ENCODE measurements at places on chromosomes 2 and 18.

DNA sequence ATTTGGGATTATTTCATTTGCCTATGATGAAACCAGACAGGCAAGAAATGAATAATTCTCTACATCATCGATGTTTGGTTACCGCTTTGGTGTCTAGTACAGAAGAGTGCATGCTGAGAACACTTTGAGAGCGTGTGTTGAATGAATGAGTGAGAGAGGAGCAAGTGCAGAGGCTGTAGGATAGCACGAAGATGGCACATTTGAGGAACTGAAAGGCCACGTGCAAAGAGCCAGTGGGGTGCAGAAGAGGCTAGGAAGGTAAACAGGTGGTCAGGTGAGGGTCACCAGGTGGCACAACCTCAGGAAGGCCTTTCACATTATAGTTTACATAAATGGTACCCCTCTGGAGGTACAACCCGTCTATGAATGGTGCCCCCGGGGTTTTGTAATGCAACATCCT lies 80.1 kb upstream of the SPHKAP start:
- DNase-seq: no peak

DNA sequence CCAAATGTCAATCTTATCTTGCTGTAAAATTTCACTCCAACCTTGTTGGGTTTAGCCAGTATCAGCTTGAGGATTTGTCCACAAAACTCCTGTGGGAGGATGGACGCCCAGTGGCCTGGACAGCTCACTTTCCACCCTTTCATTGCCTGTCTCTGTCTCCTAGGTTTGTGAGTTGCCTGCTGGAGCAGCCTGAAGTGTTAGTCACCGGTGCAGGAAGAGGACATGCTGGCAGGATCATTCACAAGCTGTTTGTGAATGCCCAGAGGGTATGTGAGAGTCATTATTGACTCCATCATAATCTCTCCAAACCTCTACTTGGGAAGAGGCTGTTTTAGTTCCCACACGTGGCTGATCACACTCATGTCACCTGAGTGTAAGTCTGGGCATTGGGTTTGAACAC lies 112.3 kb downstream of the RAB3GAP1 start:
- DNase-seq: no peak

DNA sequence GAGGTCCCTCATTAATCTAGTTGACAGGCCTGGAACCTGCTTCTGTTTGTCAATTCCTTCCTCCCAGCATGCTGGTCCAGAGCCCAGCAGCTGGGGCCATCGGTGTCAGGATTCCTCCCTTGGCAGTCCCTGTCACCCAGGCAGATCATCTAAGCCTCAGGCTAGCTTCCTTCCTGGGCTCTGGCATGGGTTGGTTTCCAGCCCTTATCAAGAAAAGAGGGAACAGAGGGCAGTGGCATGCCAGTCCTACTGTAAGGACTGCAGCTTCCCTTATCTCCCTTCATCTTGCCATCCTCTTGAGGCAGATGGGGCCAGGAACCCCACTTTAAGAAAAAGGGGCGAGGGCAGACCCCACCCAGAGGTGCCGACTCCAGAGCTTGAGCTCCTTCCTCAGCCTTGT lies 10.9 kb upstream of the KCNK3 start:
- DNase-seq: no peak

- no peak for DNase-seq
Measured at GRCh38 chr2:38720613-38721241, 30.4 kb downstream of the SRSF7 start.

GRCh38 chr2:144310889-144311608 lies 208.9 kb downstream of the ZEB2 start:
- DNase-seq: no peak

GRCh38 chr2:119306196-119306590 lies 60.4 kb downstream of the C2orf76 start:
- no peak for DNase-seq

- DNase-seq: no peak
Measured at GRCh38 chr18:8455661-8456614, 153.3 kb upstream of the RAB12 start.

DNA sequence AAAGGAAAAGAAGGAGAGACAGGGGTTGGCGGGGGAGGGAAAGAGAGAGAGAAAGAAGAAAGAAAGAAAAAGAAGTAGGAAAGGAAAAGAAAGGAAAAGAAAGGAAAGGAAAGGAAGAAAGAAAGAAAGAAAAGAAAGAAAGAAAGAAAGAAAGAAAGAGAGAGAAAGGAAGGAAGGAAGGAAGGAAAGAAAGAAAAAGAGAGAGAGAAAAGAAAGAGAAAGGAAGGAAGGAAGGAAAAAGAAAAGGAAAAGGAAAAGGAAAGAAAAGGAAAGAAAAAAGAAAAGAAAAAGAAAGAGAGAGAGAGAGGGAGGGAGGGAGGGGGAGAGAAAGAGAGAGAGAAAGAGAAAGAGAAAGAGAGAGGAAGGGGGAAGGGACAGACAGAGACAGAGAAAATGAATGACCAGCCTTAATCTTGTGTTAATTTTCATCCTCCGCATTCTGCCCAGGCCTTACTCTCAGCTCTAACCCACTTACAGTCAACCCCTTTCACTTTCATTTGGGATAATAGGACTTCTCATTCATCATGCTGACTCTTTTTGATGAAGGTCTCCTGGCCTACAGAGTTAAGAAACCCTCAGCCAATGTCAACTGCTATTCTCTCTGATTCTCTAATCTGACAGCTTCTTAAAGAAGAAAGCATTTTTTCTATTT lies 207.3 kb downstream of the SUCLG1 start:
- DNase-seq: no peak

GRCh38 chr2:177796654-177797415 lies 275.7 kb downstream of the PDE11A start:
- no peak for DNase-seq

GRCh38 chr2:113202305-113203216 lies 28.8 kb downstream of the PSD4 start:
- no peak for DNase-seq

DNA sequence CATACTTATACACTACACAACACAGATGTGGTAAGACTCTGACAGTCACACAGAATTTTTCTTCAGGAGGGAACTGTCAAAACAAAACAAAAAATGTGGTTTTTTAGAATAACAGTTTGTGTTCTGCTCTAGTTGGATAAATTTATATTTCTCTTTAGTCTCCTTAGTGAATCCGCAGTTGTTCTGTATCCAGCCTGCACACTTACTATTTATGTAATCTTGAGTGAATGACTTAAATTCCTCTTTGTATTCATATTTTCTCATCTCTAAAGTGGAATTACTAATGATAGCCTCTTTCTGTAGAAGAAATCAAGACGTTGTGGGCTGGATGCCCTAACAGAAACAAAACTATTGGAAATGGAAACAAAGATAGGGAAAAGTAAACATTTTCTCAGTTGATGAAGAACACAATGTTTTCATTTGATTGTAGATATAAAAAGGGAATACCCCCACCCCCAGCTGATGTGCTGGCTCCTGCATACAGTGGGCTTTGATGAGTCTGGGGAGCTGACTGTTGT lies 375.2 kb downstream of the TRIB2 start:
- no peak for DNase-seq

DNA sequence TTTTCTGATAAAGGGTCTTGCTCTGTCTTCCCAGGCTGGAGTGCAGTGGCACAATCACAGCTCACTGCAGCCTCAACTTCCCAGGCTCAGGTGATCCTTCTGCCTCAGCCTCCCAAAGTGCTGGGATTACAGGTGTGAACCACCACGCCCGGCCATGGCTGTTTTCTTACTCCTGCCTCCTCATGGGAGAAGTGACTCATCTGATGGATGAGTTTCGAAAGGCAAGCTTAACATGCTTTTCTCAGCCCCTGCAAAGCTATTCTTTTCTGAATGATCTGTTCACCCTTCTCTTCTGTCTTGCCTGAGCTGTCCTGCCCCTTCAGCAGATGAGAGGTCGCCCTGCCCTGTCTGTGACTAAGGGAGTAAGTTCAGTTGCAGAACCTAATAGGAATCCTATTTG lies 929 bp upstream of the CREG2 start:
- no peak for DNase-seq

DNA sequence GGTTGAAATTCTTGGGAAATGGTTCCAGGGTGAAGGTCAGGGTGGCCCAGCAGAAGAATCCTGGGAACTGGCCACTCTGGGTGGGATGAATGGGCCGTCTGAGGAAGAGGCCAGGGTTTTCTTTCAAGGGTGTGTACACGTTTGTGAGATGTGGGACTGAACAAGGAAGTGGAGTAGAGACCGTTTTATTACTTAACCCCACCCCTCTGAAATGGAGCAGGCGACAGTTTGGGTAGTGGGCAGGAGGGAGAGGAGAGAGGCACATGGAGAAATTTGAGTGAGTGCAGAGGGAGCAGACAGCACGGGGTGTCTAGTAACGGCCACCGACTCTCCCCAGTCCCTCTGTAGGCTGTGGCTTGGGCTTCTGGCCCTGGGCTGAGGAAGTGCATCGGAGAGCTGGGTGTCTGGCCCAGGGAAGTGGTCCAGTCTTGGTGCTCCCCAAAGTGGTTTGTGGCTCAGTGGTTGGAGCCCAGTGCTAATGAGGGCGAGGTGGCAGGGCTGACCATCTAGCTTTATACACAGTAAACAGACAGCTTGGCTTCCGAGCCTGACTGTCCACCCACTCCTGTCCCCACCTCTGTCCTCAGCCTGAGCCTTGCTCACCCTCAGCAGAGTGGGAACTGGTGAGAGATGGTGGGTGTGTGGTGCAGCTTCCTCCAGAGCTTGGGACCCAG lies 135.3 kb downstream of the DYSF start:
- DNase-seq: no peak

DNA sequence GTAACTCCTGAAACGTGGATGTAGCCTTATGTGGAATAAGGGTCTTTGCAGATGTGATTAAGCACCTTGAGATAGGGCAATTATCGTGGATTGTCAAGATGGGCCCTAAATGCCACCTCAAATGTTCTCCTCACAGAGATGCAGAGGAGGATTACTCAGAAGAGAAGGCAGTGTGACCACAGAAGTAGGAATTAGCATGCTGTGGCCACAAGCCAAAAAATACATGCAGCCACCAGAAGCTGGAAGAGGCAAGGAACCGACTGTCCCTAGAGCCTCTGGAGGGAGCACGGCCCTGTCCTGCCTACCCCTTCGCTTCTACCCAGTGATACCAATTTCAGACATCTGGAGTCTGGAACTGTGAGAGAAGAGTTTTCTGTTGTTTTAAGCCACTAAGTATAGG lies 47.3 kb upstream of the MGAT5 start:
- DNase-seq: no peak

- no peak for DNase-seq
Measured at GRCh38 chr2:16645775-16646559, 19.7 kb downstream of the CYRIA start.

DNA sequence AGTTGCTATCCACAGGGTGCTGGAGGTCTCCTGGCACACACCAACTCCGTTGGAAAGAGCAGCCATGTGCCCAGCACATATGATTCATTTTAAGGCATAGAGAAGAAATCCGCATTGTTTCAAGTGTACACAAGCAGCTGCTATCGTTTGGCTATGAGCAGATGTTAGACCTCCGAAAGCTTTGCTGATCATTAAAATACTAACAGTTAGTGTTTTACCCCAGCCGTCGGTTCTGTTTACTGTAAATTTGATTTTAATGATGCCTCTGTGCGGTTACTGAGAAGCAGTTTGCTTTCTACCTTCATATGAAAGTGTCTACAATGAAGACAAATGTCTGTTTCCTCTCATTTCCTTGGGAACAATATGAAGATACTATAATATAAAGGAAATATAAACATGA lies 154.9 kb downstream of the PTGR3 start:
- DNase-seq: no peak

- no peak for DNase-seq
Measured at GRCh38 chr2:46601328-46601963, 122.1 kb downstream of the TMEM247 start.

DNA sequence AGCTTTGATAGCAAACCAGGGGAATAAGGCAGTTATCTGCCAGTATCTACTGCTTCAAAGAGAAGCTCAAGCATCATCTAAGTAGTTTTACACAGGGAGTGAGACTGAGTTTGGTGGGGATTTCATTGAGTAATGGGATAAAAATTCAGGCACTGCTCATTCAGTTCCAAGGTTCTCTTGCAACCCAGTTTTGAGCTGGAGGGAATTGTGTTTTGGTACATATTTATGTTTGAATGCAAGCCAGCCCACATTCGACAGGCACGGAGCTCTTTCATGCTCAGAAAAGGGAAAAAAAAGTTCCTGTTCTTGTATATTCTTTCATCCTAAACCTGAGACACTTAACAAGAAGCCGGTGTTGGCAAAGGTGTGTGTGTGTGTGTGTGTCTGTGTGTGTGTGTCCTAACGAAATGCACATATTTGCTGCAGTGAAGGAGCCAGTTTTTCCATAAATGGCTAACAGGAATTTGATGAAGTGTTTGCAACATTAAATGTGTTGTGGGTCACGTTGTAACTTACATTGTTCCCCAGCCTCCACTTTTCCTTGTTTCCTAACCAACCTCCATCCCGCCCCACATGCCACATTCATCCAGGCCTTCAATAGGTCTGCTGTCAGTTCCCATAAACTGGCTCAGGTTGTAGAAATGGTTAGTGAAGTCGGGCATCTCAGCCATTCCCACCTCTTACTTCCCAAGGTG lies 311.1 kb downstream of the TXNL1 start:
- no peak for DNase-seq

- no peak for DNase-seq
Measured at GRCh38 chr2:232345251-232345650, 33.3 kb upstream of the ALPP start.

DNA sequence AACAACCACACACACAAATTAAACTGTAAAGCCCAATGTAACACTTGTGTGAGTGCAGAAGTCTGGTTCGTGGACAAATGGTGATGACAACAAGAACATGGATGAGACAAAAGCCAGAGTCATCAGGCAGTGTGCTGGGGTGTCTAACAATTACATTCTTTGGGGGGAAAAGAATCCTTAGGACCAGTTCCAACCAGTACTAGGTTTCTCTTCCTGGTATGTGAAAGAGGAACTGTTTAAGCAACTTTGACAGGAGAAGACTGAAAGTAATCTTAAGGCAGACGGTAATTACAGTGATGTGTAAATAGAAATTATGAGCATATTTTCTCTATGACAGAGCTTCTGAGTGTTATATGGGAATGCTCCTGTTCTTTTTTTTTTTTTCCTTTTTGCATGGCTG lies 133.4 kb downstream of the AFF3 start:
- DNase-seq: no peak

DNA sequence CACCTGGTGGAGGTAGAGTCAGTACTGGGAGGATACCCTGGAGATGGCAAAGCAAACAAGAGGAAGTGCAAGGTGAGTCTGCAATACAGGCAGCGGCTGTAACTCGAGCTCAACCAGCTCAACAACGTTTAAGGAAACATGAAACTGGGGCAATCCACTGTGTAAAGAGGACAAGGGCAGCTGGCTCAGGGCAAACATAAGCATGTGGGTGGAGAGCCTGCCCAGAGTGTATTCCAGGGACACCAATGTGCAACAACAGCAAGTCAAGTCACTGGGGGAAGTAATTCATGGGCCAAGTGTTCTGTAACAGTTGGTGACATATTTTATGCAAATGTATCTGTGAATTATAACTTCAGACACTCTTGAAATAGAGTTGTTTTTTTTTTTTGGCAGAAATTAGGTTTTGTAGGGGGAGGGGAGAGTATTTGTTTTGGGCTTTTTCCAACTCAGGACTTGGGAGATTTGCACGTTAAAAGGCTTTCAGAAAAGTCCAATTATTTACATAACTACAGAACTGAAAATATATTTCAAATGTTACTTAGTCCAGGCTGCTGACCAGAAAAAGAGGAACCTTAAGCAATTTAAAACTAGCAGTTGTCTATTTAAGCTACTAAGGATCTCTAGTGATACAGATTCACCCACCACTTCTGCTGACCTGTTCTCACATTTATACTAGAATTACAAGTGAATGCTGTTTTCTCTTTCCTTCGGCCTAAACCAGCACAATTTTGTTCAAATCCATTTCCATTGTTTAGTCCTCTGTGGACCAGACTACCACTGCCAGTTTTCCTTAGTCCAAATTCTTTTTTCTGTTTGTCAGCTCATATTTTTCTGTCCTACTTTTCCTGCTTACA lies 18.6 kb downstream of the NRXN1 start:
- no peak for DNase-seq

- DNase-seq: no peak
Measured at GRCh38 chr2:38499548-38500282, 103.0 kb downstream of the HNRNPLL start.

All from activated naive CD8-positive, alpha-beta T cell treated with anti-CD3 and anti-CD28 coated beads, Interleukin-2, amount 50 U/mL, for 16 hours (primary cell).